ENCODE measurements at places on chromosomes 1 and 21. TPM values are rescaled to one million over a fixed set of nuclear protein-coding genes. Genes with fewer than 3 reads are reported as not detected.

GRCh38 chr1:207911856-207912760 is 1.2 kb upstream of the CD34 start:
- no peak for DNase-seq

Gene KHDC4
- total RNA-seq: 65.4 TPM

Gene ATXN7L2
- 5.0 TPM for total RNA-seq

Gene OR6N1
- not detected for total RNA-seq

Data from sciatic nerve (tissue), 2 donors.